ENCODE measurements at places on chromosomes 13 and 19.
A peak's percentile ranks its signal among the peaks of the same experiment; 100 is the strongest.

GRCh38 chr13:76762721-76763120 lies 123.5 kb downstream of the KCTD12 start:
- no peak for DNase-seq

DNA sequence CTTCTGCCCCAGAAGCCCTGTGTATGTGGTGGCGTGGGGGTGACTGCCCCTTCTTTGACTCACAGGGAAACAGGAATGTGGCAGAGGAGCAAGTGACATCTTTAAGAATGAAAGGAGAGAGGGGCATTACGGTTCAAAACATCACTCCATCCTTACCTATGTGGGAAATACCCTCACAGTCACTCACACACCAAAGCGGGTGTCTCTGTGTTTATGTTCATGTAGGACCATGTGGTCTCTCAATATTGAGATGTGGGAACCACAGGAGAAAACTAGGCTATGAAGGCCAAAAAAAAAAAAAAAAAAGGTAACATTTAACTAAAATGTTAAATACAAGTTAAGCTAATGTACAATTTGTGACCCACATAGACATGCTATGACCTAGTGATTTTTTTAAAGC lies 153.6 kb upstream of the GPR12 start:
- DNase-seq = no peak

DNA sequence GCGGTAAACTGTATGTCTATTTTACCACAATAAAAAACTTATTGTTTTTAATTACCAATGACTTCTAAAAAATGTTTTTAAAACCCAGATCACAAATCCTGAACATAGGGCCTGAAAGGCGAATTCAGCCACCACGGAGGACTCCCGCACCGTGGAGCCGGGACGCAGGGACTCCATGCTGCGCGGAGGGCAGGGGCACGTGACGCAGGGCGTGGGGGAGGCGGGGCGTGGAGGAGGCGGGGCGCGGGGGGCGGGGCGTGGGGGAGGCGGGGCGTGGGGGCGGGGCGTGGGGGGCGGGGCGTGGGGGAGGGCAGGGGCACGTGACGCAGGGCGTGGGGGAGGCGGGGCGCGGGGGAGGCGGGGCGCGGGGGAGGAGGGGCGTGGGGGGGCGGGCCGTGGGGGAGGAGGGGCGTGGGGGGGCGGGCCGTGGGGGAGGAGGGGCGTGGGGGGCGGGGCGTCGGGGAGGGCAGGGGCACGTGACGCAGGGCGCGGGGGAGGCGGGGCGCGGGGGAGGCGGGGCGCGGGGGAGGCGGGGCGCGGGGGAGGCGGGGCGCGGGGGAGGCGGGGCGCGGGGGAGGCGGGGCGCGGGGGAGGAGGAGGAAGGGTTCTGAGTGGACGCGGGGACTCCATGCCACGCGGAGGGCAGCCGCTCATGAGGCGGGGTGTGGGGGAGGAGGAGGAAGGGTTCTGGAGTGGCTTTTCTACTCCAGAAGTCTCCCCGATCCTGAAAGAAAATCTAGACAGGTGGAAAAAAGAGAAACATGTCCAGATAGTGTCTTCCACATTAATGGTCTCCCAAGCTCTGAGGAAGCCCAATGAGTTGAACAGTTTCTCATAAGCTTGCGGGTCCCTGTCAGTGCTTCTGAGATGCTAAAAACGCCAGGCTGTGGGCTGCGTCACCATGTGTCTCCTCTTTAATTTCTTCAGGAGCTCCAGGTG lies 4.4 kb upstream of the PROZ start:
- peak; percentile 51 for DNase-seq

GRCh38 chr13:49580980-49581680 lies 4.2 kb downstream of the RCBTB1 start:
- no peak for DNase-seq

- DNase-seq = no peak
Measured at GRCh38 chr13:61410669-61411297, 4.9 kb downstream of the PCDH20 start.

GRCh38 chr13:38412266-38412665 lies 62.6 kb downstream of the UFM1 start:
- no peak for DNase-seq

DNA sequence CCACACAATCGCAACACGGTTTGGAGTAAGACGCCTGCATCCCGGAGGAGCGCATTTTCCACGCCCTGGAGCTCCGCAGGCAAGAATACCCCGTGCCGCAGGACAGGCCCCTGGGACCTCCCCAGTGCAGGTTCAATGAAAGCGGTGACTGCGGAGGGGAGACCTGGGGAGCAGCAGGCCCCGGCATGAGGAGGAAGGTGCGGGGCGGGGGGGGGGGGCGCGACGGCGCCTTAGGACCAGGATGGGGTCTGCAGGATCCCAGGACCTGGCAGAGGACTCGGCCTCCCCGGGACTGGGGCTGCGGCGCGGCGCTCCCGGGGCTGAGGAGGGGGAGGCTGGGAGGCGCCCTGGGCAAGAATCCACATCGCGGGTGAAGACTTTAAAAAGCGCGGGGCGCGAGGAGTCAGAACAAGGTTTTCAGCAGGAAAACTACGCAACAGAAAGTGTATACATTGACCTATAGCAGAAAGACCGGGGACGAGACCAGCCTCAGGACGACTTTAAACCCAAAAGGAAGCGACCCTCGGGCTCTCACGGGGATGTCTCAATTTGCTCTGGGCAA lies 432 bp downstream of the ZNF611 start:
- no peak for DNase-seq

- DNase-seq = peak; percentile 69
Measured at GRCh38 chr13:110914331-110915056, 375 bp downstream of the ANKRD10 start.

DNA sequence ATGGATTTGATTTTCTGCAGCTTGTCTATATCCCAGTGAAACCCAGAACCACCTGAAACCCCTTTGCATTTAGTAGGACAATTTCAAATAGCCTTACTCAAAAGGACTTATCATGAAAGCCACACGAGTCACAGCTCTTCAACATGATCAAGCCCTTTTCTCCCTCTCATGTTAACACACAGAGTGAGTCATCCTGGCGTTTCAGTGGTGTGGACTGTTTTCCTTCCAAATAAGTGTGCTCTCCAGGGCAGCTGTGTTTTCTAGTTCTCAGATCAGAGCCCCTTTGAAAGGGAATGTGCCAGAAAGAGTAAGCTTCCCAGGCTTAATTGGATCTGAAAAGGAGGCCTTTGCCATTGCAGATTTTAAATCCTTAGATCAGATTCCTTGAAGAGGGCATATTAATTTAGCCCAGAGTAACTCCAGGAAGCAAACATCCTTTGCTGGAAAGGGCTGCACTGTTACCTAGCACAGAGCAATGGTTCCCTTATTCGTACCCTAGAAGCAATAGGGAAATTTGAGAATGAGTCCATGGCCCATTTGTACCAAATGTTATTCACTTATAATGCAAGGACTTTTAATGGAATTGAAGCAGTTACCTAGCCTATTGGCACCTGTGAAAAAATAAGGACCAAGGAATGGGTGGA lies 51.3 kb downstream of the ERICH6B start:
- no peak for DNase-seq

DNA sequence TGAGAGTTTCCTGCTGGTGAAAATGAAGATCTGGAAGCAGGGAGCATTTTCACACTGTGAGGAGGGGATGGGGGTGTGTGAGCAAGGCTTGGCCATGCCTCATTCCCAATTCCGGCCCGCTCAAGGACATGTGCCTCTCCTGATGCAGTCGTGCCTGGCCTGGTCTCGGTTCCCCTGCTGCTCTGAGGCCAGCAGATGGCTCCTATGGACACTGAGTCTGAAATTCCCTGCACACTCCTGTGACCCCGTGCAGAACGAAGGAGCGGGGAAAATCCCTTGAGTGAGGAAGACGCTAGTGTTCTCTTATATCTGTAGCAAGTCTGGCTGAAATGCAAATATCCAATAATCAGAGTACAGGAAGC lies 363 bp upstream of the ZNF763 start:
- no peak for DNase-seq

GRCh38 chr19:8131517-8131916 lies 17.9 kb downstream of the FBN3 start:
- no peak for DNase-seq

GRCh38 chr13:113650275-113650674 lies 7.7 kb downstream of the ATP4B start:
- DNase-seq = no peak

DNA sequence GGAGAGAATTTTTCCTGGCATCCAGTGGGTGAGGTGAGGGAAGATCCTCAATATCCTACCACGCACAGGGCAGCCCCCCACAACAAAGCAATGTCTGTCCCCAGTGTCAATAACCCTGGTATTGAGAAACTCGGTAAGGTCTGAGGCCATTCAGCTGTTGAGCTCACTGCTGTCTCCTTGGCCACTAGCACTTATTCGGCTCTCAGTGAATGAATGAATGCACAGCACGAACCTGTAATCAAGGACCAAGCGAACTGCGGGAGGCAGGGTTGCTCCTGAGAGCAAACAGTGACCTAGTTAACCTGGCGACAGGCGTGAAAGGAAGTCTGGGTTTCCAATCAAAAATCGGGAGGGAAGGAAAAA lies 640 bp downstream of the ZSCAN5A start:
- no peak for DNase-seq
